ENCODE measurements at places on chromosomes 11 and 22. TPM values are rescaled to one million over a fixed set of nuclear protein-coding genes. Genes with fewer than 3 reads are reported as not detected.

DNA sequence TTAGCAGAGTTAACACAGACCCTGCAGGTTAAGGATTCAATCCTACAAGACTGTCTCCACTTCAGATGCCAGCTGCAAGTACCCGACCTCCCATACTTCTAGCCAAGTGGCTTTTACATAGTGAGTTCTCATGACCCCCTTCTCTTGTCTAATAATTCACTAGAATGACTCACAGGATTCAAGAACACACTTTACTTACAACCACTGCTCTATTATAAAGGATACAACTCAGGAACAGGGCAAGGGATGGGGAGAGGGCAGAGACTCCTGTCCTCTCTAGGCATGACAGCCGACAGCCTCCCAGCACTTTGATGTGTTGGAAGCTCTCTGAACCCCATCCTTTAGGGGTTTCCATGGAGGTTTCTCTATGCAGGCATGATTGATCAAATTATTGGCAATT is 60.0 kb downstream of the MYO18B start:
- H3K27me3 ChIP-seq = no peaks in the 10 kb centered on the region
- H3K27ac ChIP-seq = no peak overlapping the region
- H3K4me3 ChIP-seq = no peak overlapping the region

Gene MFRP
- not detected for total RNA-seq

Gene PKDREJ
- total RNA-seq = not detected

DNA sequence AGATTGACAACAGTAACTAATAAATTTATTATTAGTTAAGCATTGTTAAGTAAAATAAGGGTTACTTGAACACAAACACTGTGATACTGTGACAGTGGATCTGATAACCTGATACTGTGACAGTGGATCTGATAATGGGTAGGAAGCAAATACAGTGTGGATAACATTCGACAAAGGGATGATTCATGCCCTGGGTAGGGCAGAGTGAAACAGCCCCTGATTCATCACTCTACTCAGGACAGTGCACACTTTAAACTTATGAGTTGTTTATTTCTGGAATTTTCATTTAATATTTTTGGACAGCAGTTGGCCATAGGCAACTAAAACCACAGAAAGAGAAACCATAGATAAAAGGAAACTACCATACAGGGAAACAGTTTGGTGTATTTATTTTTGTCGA is 60.8 kb upstream of the CTSC start:
- peaks cover 47% of the 10 kb centered on the region for H3K4me1 ChIP-seq
- peak overlapping the region; percentile 87 for H3K27ac ChIP-seq
- no peaks in the 10 kb centered on the region for H3K36me3 ChIP-seq
- H3K27me3 ChIP-seq = no peaks in the 10 kb centered on the region
- DNase-seq = peak; percentile 94

Gene FADS1
- total RNA-seq = 84.4 TPM

Gene SLC6A5
- total RNA-seq = not detected

DNA sequence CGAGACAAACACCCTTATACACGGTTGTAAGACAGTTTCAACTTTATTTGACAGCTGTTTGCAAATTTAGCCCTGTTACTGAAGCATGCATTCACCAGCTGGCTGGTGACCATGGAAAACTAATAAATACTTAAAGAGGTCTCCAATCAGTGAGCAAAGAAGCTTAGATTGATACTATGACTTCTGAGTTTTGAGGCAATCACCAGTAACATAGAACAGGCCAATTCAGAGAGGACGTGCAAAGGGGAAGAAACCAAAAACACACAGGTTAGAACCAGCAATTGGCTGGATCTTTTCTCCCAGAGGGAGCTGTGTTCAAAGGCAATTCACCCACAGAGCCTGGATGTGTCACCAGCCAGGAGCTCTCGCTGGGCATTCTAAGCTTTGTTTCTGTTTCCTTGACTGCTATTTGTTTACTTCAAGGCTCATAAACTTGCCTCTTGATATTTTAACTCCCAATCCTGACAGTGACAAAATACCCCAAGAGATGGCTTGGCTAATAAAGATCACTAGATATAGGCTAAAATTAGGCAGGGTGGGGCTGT is 113.6 kb upstream of the MTMR2 start:
- peak overlapping the region; percentile 53 for H3K4me3 ChIP-seq
- no peaks in the 10 kb centered on the region for H3K36me3 ChIP-seq
- no peaks in the 10 kb centered on the region for H3K27me3 ChIP-seq
- H3K27ac ChIP-seq = peak overlapping the region; percentile 91

Gene PDE2A
- 2.6 TPM for total RNA-seq

DNA sequence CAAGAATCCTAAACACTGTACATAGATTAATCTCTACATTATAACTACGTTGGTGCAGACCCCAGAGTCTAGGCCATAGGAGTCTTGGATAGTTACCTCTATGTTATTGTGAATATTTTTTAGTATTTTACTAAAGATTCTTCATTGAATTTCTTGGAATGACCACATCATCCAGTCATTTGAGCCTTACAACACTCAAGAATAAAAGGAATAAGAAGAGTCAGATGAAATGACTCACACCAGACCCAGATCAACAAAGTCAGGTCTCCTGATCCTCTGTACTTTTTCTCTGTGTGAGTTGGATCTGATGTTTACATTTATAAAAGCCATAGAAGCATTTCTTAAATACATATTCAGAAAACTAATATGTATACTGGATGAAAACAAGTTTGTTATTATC is 179.2 kb upstream of the ARHGAP20 start:
- no peaks in the 10 kb centered on the region for H3K4me1 ChIP-seq
- DNase-seq = no peak
- H3K27ac ChIP-seq = no peak overlapping the region
- H3K4me3 ChIP-seq = no peak overlapping the region
- no peaks in the 10 kb centered on the region for H3K36me3 ChIP-seq

Gene CNTN5
- not detected for total RNA-seq

DNA sequence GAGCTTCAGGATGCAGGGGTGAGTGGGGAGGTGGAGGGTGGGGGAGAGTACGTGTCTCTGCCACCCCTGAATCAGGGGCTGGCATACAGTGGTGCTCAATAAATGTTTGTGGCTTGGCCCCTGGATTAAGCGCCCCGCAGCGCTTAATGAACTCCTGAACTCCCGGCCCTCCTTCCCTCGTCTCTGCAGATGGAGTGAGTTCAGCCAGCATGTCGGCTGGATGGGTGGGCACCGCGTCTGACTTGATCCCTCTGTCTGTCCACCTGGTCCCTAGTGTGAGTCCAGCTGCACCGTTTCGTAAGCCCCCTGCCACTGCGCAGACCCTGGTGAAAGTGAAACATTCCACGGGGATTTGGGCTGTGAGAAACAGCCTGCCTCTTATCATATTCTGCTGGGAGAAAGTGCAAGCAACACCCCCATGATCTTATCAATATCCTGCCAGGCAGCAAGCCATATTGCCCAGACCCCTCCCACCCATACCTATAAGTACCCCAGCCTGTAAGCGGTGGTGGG is 12.0 kb upstream of the MRGPRD start:
- no peaks in the 10 kb centered on the region for H3K36me3 ChIP-seq
- H3K27ac ChIP-seq = no peak overlapping the region
- H3K4me1 ChIP-seq = no peaks in the 10 kb centered on the region

- H3K27ac ChIP-seq = no peak overlapping the region
- no peaks in the 10 kb centered on the region for H3K27me3 ChIP-seq
- H3K4me1 ChIP-seq = no peaks in the 10 kb centered on the region
- DNase-seq = no peak
- no peak overlapping the region for H3K4me3 ChIP-seq
Observed at GRCh38 chr11:12494699-12495098, 117.3 kb downstream of the PARVA start.

GRCh38 chr11:86749821-86750401 is 50.4 kb upstream of the PRSS23 start:
- DNase-seq = no peak
- no peaks in the 10 kb centered on the region for H3K36me3 ChIP-seq
- no peak overlapping the region for H3K27ac ChIP-seq
- no peak overlapping the region for H3K4me3 ChIP-seq
- H3K4me1 ChIP-seq = 0 out of 2 replicates have a peak, but pooled peaks cover 4% of the 10 kb centered on the region

DNA sequence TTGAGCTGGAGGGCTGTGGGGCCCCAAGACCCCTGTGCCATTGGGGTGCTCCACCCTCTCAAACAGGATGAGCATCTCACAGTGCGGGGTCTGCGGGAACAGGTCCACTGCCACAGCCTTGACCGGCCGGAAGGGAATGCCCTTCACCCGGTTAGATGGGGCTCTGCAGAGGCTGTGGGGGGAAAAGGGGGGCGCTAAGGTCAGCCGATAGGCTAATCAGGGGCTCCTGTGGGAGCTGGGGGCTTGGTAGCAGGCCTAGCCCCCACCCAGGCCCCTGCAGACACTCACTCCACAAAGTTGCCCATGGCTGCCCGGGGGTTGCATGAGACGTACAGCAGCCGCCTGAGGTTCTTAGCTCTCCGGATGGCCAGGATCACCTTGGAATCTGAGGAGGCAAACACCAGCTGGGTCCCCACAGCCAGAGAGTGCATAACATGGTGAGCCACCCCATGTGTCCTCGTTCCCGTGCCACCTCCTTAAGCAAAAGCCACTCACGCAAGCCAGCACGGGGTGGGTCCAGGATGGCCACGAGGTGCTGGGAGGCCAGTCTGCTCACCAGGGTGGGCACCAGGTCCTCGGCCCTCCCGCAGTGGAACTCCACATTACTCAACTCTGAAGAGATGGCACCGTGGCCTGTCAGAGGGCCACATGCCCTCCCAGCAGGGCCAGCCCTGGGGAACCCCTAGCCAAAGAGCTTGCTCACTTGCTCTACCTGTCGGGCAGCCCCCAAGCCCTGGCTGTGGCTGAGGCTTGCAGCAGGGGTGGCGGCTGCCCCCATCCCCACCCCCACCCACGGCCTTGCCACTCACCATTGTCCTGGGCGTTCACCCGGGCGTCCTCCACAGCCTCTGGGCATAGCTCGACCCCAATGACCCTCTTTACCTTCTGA is 3.0 kb upstream of the RANBP1 start:
- DNase-seq = no peak
- peaks cover 11% of the 10 kb centered on the region for H3K4me1 ChIP-seq
- H3K27me3 ChIP-seq = no peaks in the 10 kb centered on the region
- H3K36me3 ChIP-seq = peaks cover 25% of the 10 kb centered on the region
- no peak overlapping the region for H3K4me3 ChIP-seq

Gene UBQLN3
- not detected for total RNA-seq

Gene GPR83
- total RNA-seq = not detected

Gene SCUBE1
- not detected for total RNA-seq

Measured in PC-3 (cell line).